ENCODE measurements at places on chromosomes 11 and 22.

DNA sequence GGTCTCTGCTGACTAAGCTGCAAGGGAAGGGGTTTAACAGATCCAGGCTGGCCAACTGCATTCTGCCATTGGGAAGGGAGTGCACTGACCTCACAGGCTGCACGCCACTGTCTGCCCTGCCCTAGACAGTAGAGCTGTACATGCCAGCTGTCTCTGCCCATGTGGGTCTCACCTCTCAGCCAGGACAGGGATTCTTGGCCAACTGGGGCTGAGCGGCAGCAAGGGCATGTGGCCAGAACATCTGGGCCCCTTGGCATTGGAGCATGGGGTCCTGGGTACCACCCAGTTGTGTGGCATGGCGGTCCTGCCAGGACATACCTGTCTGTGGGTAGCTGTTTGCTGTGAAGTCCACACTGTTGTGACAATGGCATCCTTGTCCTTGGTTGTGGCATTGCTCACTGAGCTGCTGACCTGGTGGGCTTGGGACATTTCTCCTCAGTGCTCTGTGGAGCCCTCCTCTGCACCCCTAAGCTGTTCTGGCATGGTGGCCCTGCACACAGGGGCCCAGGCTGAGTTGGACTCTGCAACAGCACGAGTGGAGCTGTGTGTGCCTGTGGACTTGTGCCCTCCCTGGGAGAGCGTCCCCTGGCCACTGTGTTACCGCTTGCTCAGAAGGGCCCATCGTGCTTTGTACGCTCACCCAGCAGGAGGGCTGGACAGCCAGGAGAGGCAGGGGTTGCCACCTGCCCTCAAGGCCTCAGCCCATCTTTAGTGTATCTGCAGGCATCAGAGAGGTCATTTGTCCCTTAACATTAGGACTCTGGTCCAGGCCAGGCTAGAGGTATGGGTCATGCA is 46.7 kb downstream of the MED15 start:
- DNase-seq, result no peak

GRCh38 chr11:132030896-132031295 is 660.5 kb downstream of the NTM start:
- DNase-seq, result no peak

GRCh38 chr11:99634581-99634980 is 613.8 kb downstream of the CNTN5 start:
- no peak for DNase-seq

GRCh38 chr11:64971421-64972233 is at the start of gene MAJIN:
Gene MAJIN, minus strand, starts transcription at chr11:64972108. Its CDS starts 12,703 bp downstream, at chr11:64959405.
- DNase-seq, result no peak

GRCh38 chr11:117618302-117618981 is 178.6 kb downstream of the DSCAML1 start:
- no peak for DNase-seq

DNA sequence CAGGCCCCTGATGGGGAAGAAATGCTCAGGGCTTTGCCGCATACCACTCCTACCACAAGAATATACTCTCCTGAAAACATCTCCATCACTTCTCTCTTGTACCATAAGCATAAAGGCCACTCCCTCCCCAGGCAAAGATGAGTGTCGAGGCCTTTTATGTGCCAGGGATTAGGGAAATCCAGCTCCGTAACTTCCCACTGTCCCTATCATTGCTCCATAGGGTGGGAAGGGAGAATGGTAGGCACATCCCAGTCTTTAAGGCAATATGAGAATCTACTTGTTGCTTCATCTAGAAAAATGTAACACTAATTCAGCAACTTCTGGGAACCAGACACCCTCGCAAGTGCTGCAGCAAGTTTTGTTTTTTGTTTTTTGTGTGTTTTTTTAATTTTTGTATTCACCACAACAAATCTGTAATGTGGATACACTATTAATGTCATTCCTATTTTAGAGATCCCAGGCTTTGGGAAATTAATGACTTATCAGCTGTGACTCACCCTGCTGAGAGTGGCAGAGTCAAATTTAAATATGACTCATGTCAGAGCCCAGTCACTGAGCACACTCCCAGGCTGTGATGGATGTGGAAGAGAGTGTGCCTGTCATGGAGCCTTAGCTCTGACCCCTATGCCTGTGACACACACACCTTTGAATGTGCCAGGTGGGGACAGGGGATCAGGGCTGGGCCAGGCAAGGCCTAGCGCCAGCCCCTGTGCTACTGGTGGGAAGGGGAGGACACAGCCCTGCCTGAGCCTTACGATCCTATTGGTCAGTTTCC is 23.4 kb downstream of the PANX1 start:
- DNase-seq, result no peak

DNA sequence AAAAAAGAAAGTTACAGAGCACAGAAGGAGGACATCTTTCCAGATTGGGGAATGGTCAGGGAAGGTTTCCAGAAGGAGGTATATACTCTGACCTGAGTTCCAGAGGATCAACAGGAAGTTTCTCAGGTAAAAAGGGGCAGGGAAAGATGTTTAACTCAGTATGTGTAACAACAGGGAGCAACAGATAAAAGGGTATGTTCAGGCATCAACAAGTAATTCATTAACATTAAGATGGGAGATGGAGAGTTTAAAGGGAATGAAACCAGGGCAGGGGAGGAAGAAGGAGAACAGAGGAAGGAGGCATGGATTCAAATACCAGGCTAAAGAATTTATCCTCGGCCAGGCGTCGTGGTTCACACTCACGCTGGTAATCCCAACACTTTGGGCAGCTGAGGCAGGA is 2.5 kb upstream of the DENND5A start:
- DNase-seq, result no peak

DNA sequence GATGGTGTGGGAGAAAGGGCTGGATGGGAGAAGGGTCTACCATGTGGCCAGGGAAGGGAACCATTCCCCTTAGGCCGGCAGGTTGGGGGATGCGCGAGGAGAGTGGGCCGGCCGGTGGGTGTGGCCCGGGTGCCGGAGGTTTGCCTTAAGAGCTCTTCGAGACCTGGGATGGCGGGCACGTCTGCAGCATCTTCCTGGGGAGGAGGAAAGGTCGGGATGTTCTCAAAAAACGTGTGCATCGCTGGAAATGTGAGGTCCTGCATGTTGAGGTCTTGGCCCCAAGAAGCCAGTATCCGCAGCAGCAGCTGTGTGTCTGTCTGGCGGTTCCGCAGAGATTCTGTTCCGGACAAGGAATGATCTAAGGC is 1.4 kb downstream of the NAV2 start:
- no peak for DNase-seq

DNA sequence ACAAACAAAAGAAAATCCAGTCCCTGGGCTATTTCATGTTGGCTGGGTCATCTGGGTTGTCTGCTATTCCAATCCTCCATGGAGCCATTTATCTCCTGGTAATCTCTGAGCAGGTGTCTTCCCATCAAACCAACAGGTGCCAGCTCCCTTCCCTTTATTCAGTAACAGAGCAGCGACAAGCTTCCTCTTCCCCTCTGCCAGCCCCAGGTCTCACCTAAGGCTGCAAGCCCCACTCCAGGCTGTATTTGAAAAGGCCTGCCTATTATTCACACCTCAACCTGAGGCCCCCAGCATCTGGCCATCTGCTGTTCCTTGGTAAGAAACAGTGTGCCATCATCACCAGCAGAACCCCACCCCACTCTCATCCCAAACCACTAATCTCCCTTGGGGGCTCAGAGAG is 436.2 kb downstream of the BUD13 start:
- DNase-seq, result no peak

- no peak for DNase-seq
These were observed 101.9 kb upstream of the SERPIND1 start for GRCh38 chr22:20672082-20672424.

DNA sequence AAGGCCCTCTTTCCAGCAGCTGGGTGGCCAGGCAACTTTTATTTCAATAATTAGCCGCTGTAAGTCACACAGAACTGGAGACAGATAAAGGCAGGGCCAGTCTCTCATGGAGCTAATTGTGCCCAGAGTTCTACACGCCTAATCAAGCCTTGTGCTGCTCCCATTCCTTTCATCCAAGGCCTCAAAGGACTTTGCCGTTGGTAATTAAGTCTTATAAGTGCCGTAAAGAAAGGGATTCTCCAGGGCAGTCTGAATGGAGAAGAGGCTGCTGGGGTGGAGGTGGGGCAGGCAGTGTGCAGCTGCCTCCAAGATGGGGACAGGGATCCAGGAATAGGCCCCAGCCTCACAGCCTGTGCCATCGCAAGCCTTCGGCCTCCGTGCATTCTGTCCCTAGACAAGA is 357.9 kb downstream of the TENM4 start:
- no peak for DNase-seq

DNA sequence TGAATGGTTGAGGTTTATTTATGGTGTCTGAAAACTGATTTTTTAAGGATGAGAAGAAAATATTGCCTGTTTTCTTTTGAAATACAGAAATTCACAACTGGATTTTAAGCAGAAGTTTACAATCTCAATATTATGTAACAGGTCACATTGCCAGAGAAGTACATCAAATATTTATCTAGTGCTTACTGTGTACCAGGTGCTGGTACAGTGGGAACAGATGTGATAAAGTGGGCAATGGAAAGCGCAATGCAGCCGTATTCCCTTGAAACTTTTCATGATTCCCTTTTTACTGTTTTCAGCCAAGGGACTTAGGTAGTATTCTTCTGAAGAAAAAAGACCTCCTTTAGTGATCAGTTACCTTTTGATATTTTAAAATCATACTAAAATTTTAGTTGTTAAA is 49.6 kb downstream of the TTC17 start:
- no peak for DNase-seq

DNA sequence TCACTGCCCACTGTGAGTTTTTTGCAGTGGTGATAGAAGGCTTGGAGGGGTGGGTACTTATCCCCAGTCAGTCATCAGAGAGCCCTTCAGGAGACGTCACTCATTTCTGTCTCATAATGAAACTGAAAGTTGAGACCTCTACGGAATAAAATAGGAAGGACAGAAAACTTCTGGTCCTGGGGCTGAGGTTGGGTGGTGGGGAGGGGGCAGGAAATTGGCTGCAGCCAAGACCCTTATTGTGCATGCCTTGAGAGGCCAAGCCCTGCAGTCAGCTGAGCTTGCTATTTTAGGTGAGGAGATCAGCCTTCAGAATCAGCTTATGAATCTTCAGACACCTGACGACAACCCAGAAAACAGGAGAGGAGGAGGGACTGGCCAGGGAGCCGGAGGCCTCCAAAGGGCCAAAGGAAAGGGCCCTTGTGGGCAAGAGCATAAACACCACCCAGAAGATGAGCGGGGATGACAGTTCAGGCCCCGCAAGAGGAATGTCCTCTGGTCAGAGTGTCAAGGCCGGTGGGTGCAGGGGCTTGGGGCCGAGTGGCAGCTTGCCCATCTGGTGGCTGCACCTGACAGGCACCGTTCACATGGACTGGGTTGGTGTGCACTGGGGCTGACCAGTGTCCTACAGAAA is 17.9 kb upstream of the ADA2 start:
- no peak for DNase-seq

GRCh38 chr11:17391493-17392355 is 3.3 kb upstream of the KCNJ11 start:
- no peak for DNase-seq

DNA sequence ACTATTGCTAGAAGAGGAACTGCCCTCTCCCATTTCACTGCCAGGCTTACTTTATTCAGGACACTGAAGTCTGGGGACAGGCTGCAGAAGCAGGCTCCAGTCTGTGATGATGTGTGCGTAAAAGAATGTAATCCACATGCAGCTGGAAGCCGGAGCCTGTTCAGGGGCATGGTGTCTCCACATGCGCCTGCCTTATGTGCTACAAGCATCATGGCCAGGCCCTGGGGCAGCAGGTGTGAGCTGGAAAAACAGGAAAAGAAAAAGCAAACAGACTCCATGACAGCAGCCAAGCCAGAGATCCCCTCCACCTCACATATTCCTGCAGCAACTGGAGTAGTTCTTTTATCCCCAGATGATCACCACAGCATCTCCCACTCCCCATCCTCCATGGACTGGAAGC is 33.4 kb downstream of the ARFGAP2 start:
- DNase-seq, result peak; percentile 47

GRCh38 chr11:85118151-85118550 is 509.0 kb downstream of the DLG2 start:
- no peak for DNase-seq

DNA sequence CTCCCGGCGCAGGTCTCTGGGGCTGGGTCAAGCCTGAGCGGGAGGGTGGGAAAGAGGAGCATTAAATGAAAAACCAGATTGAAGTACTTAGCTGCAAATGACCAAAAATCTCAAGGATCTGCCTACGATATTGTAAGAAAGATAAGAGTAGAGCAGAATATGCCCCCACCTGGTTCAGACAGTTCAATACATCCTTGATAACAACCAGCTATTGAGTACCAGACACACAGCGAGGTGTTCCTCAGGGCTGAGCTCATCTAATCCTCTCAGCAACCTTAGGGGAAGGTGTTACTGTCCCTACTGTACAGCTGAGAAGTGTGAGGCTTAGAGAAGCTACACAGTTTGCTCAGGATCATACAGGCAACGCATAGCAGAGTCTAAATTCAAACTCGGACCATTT is 27.4 kb upstream of the HMGXB4 start:
- DNase-seq, result no peak

Data from AG04449 (cell line).